ENCODE measurements at places on chromosomes 7 and 10. TPM values are rescaled to one million over a fixed set of nuclear protein-coding genes. Genes with fewer than 3 reads are reported as not detected.

- no peaks in the 10 kb centered on the region for H3K36me3 ChIP-seq
- no peaks in the 10 kb centered on the region for H3K27me3 ChIP-seq
- H3K4me1 ChIP-seq: no peaks in the 10 kb centered on the region
- no peak for DNase-seq
- H3K27ac ChIP-seq: no peak overlapping the region
These were observed 57.3 kb upstream of the TES start for GRCh38 chr7:116153050-116153449.

DNA sequence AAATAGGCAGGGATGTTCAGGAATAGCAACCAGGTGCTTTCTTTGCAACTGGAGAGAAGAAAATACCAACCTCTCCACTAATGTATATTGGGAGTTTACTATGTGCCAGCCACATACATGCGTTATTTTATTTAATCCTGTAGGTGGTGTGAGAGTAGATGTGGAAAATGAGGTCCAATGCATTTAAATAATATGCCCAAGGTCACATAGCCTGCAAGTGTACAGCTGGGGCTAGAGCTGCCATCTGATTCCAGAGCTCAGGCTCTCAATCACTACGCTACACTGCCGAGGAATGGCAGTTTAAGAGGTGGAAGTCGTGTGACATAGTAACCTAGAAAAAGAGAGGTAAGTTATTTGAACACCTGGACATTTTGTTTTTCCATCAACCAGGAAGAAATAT is 277.0 kb downstream of the EXOC4 start:
- no peaks in the 10 kb centered on the region for H3K27me3 ChIP-seq
- DNase-seq: no peak
- no peak overlapping the region for H3K27ac ChIP-seq
- no peak overlapping the region for H3K4me3 ChIP-seq
- no peaks in the 10 kb centered on the region for H3K36me3 ChIP-seq

DNA sequence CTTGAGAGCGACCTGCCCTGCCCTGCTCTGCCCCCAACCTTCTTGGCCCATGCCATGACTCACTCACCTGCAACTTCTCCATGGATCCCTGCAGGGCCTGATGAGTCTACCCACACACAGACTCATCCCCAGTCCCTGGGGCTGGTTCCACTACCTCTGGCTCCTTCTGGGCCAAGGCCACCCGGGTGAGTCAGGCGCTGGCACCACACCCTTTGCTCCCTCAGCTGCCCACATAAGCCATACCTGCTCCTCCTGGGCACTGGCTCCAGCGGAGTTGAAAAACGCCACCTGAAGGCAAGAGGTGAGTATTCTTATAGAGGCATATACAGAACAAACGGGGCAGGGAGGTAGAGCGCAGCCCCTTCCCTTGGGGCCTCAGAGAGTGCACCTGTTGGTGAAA is 16.2 kb upstream of the MTPAP start:
- no peaks in the 10 kb centered on the region for H3K27me3 ChIP-seq
- H3K27ac ChIP-seq: no peak overlapping the region
- DNase-seq: no peak
- no peak overlapping the region for H3K4me3 ChIP-seq
- no peaks in the 10 kb centered on the region for H3K36me3 ChIP-seq

FAM25G gene
- not detected for total RNA-seq

TMEM176B gene
- total RNA-seq: 30.4 TPM

ZNF32 gene
- 22.7 TPM for total RNA-seq
